Activated CD4-positive, alpha-beta T cell treated with anti-CD3 and anti-CD28 coated beads, Interleukin-2, amount 10 ng/mL, durations not matched to agents 7 days and 5 days (primary cell): ENCODE measurements at places on chromosomes 4 and X.

GRCh38 chr4:77093401-77093800 lies 17.6 kb upstream of the CCNI start:
- DNase-seq = no peak

- DNase-seq = no peak
Observed at GRCh38 chr4:6369924-6370645, 100.4 kb downstream of the WFS1 start.

GRCh38 chr4:66000510-66001117 lies 330.3 kb upstream of the EPHA5 start:
- DNase-seq = no peak

GRCh38 chr4:5940470-5941203 lies 47.8 kb upstream of the CRMP1 start:
- DNase-seq = no peak
